ENCODE measurements at places on chromosomes 11 and 22.

- peak; percentile 46 for DNase-seq
Observed at GRCh38 chr11:36702330-36703054, 104.5 kb upstream of the RAG2 start.

GRCh38 chr11:95699631-95700470 lies 89.7 kb downstream of the FAM76B start:
- DNase-seq = peak; percentile 49

DNA sequence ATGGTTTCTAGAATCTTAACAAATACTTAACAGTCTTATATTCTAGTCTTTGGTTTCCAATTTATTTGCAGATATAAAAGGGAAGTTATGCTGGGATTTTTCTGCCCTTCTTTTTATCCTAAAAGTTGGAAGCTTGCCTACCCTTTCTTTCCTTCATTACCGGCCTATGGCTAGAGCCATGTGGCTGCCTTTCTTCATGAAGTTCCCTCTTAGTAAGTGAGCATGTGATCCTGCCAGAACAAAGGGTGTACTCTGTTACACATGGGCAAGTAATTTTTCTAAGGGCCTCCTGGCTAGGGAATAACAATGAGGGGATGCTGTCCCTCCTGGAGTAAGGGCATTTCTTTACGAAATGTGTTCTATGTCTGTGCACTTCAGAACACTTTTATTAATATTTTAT lies 252.1 kb upstream of the PITPNB start:
- peak; percentile 84 for DNase-seq

GRCh38 chr11:64110465-64111375 lies 55.2 kb downstream of the MACROD1 start:
- DNase-seq = no peak

- DNase-seq = no peak
Observed at GRCh38 chr11:14418801-14419417, 59.9 kb upstream of the RRAS2 start.

- no peak for DNase-seq
Observed at GRCh38 chr22:29312218-29313125, 3.0 kb downstream of the RASL10A start.

DNA sequence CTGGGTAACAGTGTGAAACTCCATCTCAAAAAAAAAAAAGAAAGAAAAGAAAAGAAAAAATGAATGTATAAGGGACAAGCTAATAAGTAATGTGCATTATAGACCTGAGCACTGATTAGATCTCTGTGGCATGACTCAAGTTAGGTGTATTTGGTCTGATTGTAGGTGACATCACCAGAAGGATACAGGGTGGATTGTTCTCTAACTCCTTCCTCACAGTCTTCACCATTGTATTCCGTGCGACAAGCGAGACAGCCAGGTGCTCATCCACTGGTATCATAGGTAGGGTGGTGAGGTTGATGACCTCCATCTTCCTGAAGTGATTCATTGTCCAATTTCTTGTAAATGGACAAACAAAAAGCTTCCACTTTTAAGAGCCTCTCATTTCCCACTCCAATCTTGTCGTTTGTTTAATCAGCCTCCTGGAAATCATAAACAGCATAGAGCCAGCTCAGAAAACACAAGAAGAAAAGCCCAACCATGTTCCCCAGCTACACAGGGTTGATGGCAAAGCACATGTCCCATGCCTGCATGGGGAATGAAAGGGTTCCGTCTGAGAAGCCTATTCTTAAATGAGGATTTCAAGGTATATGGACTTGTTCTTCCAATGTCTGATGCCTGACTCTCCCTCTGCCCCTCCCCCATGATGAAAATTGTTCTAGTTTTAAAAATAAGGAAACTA lies 6.2 kb downstream of the FAM227A start:
- no peak for DNase-seq

DNA sequence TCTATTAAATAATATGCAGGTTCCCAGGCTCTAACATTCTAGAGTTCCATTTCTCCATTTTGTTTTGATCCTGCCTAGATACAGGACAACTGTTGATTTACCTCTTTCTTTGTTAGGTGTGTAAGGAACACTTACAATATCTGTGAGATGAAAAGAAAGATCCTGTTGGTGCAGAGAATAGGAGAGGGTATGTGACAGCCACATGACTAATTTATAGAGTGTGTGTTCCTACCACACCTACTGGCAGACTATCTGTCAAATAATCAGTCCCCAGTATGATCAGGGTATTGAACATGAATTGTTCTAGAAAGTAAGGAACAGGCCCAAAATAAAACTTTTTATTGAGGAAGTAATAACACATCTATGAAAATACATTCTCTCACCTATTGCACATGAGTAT lies 10.2 kb downstream of the MMP10 start:
- no peak for DNase-seq

GRCh38 chr22:32836280-32837123 lies 35.0 kb downstream of the TIMP3 start:
- DNase-seq = no peak

- no peak for DNase-seq
Observed at GRCh38 chr11:75073459-75074190, 23.1 kb downstream of the OR2AT4 start.

DNA sequence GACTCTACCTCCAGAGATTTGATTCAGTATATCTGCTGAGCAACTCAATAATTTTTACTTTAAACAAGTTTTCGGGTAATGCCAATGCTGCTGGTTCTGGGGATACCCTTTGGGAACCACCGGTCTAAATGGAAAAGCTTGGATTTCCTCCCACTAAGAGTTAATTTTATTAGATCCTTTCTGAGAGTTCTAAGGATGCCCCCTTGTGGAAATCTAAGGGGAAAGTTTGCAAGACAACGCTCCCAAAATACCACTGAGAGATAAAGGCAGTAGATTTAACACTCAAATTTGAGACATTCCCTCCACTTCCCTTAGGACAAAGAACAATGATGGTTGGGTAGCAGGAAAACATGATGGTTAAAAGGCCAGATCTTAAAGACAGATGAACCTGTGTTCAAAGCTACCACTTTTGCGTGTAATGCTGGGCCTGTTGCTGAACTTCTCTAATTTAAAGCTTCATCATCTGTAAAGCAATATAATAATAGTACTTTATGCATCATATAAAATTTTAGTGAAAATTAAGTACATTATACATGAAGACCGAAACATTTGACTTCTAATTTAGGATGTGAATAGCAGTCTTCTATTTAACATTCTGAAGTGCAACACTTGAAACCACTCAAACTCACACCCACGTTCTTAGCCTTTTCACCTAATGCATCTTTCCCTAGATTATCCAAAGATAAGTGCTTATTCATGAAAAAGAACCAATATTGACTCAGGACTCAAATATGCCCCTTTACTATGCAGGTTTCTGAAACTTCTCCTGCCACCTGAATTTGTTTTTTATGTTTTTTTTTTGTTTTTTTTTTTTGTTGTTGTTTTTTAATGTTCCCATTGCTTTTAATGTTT lies 110.1 kb upstream of the LUZP2 start:
- DNase-seq = no peak

- DNase-seq = no peak
Observed at GRCh38 chr11:2651826-2652271, 47.9 kb downstream of the KCNQ1OT1 start.

- no peak for DNase-seq
Observed at GRCh38 chr11:119617340-119617713, 111.7 kb downstream of the NECTIN1 start.

DNA sequence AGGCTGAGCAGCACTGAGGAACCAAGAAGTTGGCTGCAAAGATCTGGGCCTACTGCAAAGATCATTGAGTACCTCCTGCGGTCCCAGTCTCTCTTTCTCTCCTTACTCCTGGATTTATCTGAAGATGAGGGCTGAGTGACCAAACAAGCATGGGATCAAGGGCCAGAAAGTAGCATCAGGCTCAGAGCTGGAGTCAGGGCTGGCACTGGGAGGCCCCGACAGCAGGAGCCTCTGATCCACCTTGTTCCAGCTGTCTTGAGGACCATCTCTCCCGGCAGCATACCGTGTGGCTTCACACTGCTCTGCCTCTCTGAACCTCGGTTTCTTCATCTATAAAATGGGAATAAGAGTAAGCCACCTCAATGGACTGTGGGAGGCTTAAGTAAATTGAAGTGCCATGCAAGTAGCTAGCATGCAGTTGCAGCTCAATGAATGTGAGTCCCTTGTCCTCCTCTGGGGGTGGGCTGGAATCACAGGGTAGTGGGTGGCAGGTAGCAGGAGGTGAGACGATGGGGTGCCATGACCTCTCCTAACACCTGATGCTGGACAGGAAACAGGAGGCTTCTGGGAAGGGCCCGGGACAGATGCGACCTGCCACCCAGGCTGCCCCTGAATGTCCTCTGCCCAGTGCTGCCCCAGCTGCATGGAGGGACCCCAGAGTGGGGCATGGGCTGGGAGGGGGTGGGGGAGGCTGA lies 52.5 kb upstream of the PRDM11 start:
- no peak for DNase-seq

- DNase-seq = no peak
Observed at GRCh38 chr11:123034597-123034996, 27.3 kb downstream of the HSPA8 start.

GRCh38 chr11:13896175-13896980 lies 66.1 kb upstream of the SPON1 start:
- no peak for DNase-seq

DNA sequence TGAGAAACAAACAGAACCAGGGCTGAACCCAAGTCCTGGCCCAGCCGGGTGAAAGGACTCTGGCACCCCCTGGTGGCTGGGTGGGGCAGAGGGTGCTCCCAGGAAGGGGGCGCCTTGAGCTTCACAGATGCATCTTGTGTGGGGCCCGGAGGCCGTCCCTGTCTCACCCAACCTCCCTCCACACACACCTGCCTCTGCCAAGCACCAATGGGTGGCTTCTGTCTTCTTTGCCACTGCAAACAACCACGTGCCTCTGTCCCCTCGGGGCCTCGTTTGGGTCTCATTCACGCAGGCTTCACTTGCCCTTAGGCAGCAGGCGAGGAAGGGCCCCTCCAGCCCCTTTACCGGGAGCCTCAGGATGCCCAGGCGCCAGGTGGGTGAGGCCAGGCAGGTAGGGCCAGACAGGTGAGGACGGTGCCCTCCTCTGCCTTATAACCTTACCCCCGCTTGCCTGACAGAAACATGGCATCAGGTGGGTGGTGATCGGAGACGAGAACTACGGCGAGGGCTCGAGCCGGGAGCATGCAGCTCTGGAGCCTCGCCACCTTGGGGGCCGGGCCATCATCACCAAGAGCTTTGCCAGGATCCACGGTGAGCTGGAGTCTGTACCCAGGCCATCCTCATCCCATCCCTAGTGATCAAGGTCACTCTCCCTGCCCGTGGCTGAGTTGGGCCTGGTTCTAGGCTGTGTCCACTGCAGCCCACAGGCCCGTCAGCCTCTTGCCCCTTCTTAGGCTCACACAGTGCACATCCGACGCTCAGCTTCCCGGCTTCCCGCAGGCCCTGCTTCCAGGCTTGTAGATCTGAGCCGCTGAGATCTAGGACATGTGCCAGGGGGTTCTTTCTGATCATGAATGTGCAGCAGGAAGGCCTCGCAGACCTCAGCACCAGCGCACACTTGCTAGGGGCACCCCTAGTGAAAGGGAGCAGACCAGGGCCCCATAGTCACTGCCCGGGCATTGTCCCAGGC lies 17.2 kb downstream of the POLR3H start:
- DNase-seq = no peak

GRCh38 chr22:23553924-23554870 lies 25.9 kb downstream of the IGLL1 start:
- DNase-seq = no peak

DNA sequence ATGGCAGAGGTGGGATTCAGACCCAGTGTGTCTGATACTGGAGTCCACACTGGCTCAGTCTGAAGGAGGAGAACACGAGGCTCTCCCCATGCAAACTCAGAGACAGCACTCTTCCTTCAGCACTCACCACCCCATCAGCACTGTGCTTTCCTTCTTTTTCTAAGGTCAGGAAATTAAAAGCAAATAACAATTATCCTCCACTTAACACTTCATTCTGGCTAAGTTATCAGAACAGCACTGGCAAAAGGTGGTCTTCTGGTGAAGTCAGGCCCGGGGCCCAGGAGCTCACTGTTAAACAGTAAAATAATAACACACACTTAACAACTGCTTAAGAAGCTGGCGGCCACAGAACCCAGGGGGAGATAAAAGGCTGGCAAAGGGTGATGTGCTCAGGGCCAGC lies 107.1 kb downstream of the NAT10 start:
- DNase-seq = no peak

DNA sequence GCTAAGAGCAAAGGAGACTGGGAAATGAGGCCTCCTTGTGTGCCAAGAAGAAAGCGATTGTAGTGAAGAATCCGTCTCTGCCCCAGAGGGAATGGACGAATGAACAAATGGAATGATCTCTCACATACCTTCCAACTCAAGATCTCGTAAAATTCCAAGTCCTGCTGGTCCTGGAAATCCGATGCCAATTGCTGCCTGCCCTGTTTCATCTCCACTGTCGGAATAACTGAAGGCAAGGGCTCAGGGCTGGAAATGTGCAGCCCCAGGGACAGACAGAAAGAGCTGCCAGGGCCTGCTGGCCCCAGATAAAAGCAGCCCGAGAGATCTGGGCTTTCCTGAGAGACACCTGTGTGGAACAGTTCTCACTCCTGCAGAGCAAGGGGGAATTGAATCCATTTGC lies 120.9 kb downstream of the MN1 start:
- no peak for DNase-seq

DNA sequence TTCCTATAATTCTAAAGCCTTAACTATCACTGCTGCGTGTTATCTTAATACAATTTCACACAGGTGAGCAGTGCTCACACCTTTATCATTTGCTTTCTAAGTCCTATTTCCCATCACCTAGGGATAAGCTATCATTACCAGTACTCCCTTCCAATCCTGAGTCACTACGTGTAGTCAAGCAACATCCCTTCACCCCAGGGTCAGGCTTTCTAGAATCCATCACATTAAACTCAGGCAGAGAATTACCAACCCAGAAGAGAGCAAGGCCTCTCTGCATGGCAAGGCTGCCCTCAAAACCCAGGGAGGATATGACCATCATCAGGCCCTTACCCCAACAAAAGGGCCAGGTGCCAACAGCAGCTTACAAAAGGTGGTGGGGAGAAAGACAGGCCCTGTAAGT lies 9.8 kb downstream of the PACSIN2 start:
- no peak for DNase-seq

DNA sequence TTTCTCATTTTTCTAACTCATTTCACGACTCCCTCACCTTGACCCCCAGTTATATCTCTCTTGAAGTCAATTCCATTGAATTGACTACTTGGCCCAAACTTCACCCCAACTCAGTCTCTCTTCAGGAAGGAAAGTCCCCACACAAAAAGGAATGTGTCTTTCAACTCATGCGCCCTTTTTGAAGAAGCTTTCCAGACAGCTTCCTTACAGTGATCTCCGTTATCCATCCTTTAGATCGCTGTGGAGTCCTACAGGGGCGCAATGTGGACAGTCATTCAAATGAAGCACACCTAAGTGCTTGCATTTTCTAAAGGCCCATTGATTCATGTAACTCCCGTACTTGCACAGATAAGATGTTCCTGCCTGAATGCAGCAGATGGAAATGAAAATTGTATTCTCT lies 101.1 kb upstream of the VPREB1 start:
- no peak for DNase-seq
